ENCODE measurements at places on chromosomes 6 and 20.

GRCh38 chr6:113907102-113907815 is 50.1 kb downstream of the MARCKS start:
- DNase-seq = no peak

DNA sequence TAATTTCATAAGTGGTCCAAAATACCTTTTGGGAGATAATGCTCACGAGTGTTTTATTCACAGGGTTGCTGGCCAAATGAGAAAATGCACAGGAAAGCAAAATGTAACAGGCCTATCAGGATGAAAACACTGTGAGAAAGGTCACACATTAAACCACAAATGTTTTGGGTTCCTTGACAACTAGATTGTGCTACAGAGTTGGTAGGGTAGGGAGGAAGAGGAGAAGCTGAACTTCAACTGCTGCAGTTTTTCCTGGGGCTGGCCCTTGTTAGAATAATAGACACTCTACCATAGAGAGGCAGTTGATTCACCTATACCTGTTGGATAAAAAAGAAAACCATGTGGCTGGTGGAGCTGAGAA is 28.1 kb upstream of the PAQR8 start:
- DNase-seq = no peak

- DNase-seq = no peak
Observed at GRCh38 chr6:37799263-37799644, 20.3 kb upstream of the ZFAND3 start.

GRCh38 chr6:53100561-53100960 is 35.4 kb downstream of the FBXO9 start:
- DNase-seq = no peak

GRCh38 chr6:144411531-144412165 is 126.5 kb downstream of the UTRN start:
- peak; percentile 13 for DNase-seq

DNA sequence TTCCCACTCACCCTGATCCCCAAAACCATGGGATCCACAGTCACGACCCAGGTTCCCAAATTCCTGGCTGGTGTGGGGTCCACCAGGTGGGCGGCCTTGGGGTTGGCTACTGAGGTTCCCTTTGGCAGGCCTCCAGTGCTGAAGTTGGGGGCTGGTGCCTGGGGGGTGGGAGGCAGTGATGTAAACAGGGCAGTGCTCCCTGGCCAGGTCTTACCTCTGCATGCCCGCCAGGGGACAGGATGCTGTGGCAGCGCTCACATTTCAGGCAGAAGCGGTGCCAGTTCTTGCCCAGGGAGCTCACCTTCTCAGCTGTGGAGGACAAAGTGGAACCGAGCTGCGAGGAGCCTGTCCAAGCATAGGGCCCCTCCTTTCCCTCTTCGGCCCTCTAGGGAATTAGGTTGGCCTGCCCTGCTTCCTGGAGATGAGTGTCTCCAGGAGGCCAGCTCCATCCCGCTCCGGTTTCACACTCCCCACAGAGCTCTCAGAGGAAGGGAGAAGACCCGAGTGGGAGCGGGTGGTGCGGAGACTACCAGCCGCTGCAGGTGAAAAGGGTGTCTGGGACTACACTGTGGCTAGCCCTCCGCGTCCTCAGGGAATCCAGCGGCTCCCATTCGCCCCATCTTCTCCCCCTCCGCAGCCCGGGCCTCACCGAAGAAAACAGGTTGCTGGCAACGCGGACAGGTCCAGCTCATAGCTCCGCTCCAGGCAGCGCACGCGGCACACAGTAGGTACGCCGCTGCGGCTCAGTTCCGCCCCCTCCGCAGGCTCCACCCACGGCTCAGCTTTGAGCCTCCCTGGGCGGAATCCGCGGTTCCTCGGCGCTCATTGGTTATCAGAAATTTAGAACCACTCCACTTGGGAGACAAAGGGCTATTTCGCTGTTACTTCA is at the start of gene CRIP3:
Gene CRIP3 (minus strand): TSS at position 726 of the 889 bp plus-strand sequence. CDS start 34 bp downstream, at position 692.
- DNase-seq = no peak

DNA sequence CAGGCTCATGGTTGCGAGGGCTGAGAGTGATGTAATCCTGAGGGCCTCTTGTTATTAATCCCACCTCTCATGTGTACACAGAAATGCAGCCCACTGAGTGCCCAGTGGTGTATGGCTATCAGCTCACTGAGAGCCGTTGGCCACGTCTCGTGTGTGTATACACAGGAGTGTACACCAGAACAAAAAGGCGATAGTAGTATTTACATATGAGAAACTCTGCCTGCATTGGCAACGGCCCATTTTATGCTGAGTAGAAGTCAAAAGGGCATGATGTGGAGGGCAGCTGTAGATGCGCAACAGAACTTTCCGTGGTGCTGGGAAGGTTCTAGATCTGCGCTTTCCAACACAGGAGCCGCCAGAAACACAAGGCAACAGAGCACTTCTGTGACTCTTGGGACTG is 28.9 kb upstream of the CDH4 start:
- no peak for DNase-seq

GRCh38 chr20:47198254-47198671 is 158.2 kb downstream of the ZMYND8 start:
- peak; percentile 33 for DNase-seq

- DNase-seq = no peak
Observed at GRCh38 chr6:82915666-82916065, 150.0 kb downstream of the UBE3D start.

DNA sequence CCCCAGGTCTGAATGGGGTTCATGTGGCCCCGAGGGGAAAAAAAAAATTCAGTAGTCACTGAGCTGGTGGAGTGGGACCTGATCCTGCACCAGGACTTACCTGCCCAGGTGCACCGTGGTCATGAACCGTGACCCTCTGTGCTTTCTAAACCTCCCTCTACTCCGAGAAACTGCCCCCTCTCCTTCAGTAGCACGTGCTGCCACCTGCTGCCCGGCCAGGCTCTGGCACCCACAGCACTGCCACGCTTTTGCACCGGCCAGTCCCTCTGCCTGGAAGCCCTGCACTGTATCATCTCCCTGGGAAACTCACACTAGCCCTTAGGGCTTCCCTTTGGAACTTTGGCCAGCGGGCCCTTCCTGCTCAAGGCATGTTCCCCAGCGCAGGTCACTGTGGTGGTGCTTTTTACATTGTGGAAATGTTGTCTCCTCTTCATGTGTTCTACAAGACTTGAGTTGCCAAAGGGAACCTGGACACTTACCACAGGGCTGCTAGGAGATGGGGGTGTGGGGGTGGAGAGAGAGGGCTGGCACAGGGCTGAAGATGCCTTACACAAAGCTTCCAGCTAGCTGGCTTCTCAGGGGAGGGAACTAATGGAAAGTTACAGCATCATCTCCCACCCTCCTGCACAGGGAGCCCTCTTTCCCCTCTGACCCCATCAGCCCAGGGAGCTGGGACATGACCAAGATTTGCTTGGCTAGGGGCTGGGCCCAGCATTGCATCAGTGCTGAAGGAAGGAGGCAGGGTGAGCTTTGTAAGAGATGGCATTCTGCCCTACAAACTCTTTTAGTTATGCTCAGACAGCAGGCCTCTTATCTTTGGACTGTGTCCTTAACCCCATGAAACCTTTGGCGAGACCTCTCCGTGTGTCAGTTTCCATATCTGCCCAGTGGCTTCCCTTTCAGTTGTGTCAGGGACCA is 2.5 kb upstream of the PTPRT start:
- DNase-seq = no peak

- no peak for DNase-seq
Observed at GRCh38 chr20:57786304-57786932, 76.6 kb upstream of the PMEPA1 start.

DNA sequence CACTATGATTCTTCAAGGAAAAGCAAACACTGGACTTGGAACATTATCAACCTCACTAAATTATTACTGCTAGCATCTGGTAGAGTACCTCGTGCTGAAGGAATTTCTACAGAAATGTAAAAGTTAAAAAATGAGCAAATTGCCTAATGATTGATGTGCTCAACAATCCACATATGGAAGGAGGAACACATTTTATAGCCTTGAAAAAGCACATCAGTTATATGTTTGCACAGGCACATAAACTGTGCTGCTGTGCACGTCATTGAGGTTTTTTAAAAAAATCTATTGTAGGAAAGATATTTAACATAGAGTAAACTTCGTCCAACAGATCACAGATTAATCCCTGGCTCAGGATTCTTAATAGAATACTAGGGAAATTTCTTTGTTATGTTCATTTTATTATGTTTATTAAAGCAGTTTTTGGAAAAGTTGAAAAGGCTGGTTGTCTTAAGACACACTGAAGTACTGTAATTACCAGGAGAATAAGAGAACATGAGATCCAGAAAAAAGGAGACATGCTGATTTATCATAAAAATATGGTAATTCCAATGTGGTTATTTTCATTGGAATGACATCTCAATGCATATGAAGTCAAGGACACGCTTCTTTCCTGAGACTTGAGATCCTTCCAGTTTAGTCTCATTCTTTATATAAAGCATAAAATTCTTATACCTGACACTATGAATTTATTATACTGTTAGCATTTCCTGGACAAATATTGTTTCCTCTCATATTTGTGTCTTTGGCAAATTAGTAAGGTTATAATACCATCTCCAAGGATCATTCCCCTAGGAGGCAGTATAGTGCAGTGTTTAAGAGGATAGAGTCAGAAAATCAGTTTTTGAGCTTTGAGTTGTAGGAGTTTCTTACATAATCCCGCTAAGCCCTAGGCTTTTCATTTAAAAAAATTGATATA is 511.1 kb downstream of the TENT5A start:
- DNase-seq = no peak

- DNase-seq = no peak
Observed at GRCh38 chr6:132730560-132730959, 16.7 kb upstream of the VNN1 start.

GRCh38 chr6:148935705-148936435 is 189.0 kb downstream of the UST start:
- DNase-seq = peak; percentile 64

GRCh38 chr6:79396625-79397024 is 140.6 kb downstream of the LCA5 start:
- DNase-seq = no peak

GRCh38 chr6:148307405-148307804 is 35.2 kb upstream of the SASH1 start:
- DNase-seq = no peak

DNA sequence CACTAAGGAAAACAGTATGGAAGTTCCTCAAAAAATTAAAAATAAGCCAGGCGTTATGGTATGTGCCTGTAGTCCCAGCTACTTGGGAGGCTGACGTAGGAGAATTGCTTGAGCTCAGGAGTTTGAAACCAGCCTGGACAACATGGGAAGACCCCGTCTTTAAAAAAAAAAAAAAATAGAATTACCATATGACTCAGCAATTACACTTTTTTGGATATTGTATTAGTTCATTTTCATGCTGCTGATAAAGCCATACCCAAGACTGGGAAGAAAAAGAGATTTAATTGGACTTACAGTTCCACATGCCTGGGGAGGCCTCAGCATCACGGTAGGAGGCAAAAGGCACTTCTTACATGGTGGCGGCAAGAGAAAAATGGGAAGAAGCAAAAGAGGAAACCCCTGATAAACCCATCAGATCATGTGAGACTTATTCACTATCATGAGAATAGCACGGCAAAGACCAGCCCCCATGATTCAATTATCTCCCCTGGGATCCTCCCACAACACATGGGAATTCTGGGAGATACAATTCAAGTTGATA is 10.8 kb upstream of the SMIM29 start:
- no peak for DNase-seq

GRCh38 chr6:137160763-137161162 is 12.7 kb downstream of the IL22RA2 start:
- DNase-seq = peak; percentile 16

DNA sequence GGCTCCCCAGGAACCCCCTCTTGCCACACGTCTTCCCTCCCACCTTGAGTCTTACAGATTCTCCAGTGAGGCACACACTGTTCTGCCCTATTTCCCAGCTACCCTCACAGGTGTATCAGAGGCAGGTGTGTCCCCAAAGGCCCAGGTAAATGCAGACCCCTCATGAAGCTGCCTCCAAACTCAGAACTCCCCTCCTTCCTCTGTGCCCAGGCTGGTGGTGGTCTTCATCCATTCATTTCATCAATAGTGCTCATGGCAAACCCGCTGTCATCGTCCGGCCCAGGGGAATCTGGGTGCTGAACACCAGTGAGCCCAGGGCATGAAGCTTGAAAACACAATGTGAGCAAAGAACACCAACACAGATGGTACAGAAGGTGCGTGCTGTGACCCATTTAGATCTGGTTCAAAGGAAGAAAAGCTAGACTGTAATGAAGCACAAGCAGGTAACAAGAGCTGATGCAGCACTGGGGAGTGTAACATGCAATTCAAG is 213.1 kb downstream of the SYNDIG1 start:
- no peak for DNase-seq

DNA sequence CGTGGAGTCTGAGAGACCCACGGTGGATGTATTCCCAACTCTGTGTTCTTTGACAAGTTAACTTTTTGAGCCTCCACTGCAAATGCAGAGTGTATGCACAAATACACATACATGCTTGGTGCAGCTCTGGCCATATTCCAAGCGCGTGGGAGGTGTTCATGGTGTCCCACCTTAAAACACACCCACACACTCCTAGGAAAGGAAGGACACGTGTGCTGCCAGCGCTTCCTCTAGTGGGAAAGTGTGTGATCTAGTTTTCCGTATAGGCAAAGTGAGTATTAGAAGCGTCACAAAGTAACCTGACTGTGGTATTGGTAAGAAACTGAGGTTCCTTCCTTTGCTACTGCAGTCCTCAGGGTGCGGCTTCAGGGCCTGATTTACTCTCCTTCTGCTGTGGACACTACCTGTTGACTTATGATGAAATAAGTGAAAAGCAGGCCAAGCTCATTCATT is 36.0 kb upstream of the MPC1 start:
- no peak for DNase-seq

- no peak for DNase-seq
Observed at GRCh38 chr6:143157131-143157530, 96.4 kb downstream of the AIG1 start.

DNA sequence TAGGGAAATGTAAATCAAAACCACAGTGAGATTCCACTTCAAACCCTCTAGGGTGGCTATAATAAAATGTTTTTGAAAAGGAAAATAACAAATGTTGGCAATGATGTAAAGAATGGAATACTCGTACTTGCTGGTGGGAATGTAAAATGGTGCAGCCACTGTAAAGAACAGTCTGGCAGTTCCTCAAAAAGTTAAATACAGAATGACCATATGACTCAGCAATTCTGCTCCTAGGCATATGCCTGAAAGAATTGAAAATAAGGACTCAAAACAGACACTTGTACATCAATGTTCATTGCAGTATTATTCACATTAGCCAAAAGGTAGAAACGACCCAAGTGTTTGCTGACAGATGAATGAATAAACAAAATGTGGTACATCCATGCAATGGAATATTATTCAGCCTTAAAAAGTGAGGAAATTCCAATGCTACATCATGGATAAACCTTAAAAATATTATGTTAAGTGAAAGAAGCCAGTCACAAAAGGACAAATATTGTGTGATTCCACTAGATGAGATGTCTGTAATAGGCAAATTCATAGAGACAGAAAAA is 10.2 kb upstream of the RNF114 start:
- DNase-seq = no peak

GRCh38 chr20:7378864-7379605 is 561.2 kb downstream of the HAO1 start:
- DNase-seq = no peak

- no peak for DNase-seq
Observed at GRCh38 chr20:16541226-16541625, 32.0 kb downstream of the KIF16B start.
